ENCODE measurements at places on chromosomes 13 and 19. TPM values are rescaled to one million over a fixed set of nuclear protein-coding genes. Genes with fewer than 3 reads are reported as not detected.

DNA sequence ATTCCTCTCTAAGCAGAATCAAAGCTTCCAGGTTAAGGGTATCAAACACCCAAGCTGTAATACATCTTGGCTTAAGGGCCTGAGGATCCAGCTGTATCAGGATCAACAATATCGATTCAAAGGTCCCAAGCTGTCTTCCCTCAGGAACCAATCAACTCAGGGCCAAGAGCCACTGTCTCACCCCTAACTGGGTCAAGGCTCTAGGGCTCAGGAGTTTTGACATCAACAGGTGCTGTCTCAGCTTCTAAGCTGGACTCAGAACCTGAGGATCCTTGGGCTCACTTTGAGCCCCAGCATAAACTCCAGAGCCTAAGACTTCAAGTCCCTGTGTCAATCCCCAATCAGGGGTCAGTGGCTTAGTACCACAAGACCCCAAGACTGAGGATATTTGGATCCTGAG is 917 bp downstream of the FBXW9 start:
- no peak for DNase-seq

The RNF6 gene
- total RNA-seq = 26.5 TPM

The MEF2B gene
- not detected for total RNA-seq

The APOE gene
- total RNA-seq = 4.0 TPM
